Colonic mucosa (tissue), 4 donors: ENCODE measurements at places on chromosomes 12 and 14. TPM values are rescaled to one million over a fixed set of nuclear protein-coding genes. Genes with fewer than 3 reads are reported as not detected.
A peak's percentile ranks its signal among the peaks of the same experiment; 100 is the strongest.

GRCh38 chr12:1936406-1937320, 18.2 kb upstream of the CACNA2D4 start:
- no peaks in the 10 kb centered on the region for H3K36me3 ChIP-seq
- peaks cover 4% of the 10 kb centered on the region for H3K4me1 ChIP-seq
- peak overlapping the region; percentile 86 for H3K27ac ChIP-seq
- peak; percentile 87 for DNase-seq
- H3K4me3 ChIP-seq, result no peak overlapping the region
- no peaks in the 10 kb centered on the region for H3K27me3 ChIP-seq

DNA sequence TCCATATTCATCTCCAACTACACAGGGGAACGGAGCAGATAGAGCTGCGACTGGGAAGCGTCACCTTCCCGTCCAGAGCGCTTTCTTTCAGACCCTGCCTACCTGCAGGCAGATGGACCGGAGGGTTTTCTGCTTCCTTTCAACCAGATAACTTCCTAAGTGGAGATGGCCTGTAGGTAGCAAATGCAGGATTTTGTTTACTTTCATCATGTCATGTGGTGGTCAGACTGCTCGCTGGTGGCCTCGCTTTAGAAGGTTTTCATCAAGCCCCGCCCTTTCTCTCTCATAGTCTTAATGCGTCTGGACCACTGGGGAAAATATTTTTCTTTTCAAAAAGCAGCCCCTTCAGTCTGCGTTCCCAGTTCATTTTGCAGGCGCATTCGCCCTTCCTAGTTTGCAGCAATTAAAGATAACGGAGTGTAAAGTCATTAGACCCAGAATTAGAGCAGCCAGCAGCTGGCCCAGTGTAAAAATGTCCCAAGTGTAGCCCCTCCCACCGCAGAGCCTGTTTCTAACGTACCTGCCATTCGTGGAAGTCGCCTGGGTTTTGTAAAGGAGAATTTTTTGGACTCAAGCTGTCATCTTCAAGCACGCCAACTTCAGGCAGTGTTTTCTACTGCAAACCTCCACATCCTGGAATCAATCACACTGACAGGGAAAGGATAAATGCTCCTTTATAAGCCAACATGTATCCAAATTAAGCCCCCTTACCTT, 68.9 kb downstream of the TESC start:
- no peaks in the 10 kb centered on the region for H3K4me1 ChIP-seq
- no peak overlapping the region for H3K27ac ChIP-seq
- no peak for DNase-seq

DNA sequence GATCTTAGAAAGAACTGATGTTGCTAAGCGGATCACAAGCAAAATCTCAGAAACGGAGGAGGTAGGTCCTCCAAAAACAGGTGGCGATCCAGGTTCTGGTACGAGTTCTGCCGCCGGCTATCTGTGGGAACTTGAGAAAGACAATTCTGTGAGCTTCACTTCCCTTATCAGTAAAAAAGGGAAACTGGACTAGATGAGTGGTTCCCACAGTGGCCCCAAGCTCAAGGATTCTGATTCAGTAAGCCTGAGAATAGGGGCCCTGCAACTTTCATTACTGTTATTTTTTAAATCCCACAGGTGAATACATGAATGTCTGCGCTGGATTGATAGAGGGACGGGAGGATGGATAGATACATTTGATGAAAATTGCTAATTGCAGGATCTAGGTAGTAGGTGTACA, 160.2 kb downstream of the PPM1H start:
- H3K27ac ChIP-seq, result no peak overlapping the region
- no peak for DNase-seq
- no peak overlapping the region for H3K4me3 ChIP-seq
- H3K4me1 ChIP-seq, result peaks cover 10% of the 10 kb centered on the region

- no peaks in the 10 kb centered on the region for H3K27me3 ChIP-seq
- peaks cover 4% of the 10 kb centered on the region for H3K36me3 ChIP-seq
- DNase-seq, result no peak
- H3K4me1 ChIP-seq, result no peaks in the 10 kb centered on the region
- no peak overlapping the region for H3K27ac ChIP-seq
These were observed 49.6 kb downstream of the HNRNPC start for GRCh38 chr14:21219561-21220111.

Gene MAP3K9
- 10.6 TPM for total RNA-seq

Gene RTN1
- 0.84 TPM for total RNA-seq

Gene RNFT2
- total RNA-seq, result 11.8 TPM
